HCT116 (cell line): ENCODE measurements at places on chromosomes 3 and 15. TPM values are rescaled to one million over a fixed set of nuclear protein-coding genes. Genes with fewer than 3 reads are reported as not detected.

DNA sequence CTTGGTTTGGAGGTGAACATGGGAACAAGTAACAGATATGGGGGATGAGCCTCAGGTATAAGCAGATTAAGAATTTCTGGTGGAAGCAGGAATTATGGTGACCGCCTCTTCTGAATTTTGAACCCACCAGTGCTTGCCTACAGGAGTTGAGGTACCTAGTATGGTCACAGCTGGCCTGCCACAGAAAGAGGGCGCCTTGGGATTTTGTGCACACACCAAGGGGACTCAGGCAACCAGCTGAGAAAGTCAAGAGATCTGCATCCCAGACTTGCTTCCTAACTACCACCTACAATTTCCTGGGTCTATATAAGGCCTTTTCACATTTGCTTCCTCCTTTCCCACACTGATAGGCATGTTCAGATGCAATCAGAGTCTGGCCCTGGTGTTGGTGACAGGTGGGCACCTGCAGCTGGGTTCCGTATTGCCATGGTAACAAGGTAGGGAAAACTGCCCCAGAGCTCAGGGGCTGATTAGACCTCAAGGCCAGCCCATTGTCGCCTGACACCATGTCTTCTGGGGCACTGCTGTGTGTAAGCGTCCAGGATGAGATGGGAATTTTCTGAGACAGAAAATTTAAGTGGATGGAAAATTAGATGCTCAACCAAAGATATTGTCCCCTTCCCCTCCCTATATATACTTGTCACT lies 75.9 kb upstream of the RASGRF1 start:
- DNase-seq: no peak

- DNase-seq: no peak
Observed at GRCh38 chr15:40358471-40359353, 693 bp downstream of the DISP2 start.

DNA sequence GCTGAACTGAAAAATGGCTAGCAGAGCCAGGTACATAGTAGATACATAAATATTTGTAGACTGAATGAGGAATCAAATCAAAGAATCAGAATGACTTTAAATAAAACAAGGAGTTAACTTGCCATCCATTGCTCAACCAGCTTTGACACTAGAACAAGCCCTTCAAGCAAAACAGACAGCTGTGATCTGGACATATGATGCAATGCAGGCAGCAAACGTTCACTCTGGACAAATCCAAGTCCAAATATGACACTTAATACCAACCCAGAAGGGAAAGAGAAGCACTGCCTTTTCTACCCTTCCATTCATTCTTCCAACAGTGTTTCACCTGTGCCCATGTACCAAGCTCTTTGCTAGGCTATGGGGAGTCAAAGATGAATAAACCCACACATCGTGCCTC lies 4.5 kb downstream of the THRB start:
- no peak for DNase-seq

- DNase-seq: no peak
Observed at GRCh38 chr3:188049606-188050530, 104.1 kb upstream of the LPP start.

DNA sequence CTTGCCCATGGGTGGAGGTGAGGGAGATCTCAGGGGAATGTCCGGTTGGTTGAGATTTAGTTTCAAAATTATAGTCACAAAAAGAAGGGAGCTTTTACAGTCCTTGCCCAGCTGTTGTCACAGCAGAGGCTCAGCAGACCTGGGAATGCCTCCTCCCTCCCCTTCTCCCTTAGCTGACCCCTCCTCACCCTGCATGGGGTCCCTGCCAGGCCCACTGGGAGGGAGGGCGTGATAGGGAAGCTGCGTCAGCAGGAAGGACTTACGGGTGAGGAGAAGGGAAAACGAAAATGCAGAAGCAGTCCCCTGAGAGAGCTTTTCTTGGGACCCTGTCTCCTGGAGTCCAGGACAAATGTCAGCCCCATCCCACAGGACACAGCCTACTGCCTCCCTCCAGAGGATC lies 18.9 kb downstream of the SCN5A start:
- no peak for DNase-seq

Gene LRRC34
- not detected for total RNA-seq

Gene GOLGA6L4
- total RNA-seq: 3.2 TPM
